ENCODE measurements at places on chromosomes 2 and 18. TPM values are rescaled to one million over a fixed set of nuclear protein-coding genes. Genes with fewer than 3 reads are reported as not detected.

DNA sequence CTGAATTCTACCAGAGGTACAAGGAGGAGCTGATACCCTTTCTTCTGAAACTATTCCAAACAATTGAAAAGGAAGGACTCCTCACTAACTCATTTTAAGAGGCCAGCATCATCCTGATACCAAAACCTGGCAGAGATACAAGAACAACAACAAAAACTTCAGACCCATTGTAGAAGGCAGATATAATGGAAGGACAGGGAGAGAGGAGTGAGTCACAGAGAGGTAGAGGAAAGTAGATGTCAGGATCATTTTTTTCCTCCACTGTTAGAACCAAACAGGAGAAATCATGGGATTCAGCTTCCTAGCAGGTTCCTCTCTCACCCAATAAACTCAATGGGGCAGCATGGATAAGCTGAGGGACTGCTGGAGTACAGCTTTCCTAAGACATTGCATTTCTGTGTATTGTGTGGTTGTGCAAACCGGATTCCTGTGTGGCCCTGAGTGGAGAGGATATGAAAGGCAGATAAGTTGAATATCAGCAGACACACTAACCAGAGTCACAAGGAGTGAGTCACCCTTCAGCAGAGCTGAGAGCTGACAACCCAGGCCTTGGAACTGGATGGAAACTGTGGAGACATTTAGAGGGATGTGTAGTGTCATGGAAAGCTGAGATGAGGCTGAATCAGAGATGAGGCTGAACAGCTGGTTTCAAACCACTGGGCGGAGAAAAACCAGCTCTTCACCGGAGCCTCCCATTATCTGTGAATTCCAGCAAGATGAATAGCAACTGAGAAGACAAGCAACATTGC, 60.9 kb upstream of the MMADHC start:
- peak; percentile 47 for DNase-seq

GRCh38 chr2:160054984-160055725, 7.3 kb downstream of the PLA2R1 start:
- DNase-seq: no peak

- DNase-seq: no peak
Observed at GRCh38 chr18:59725142-59725541, 27.9 kb upstream of the CCBE1 start.

GRCh38 chr18:75529394-75529793, 101.9 kb upstream of the SMIM21 start:
- DNase-seq: no peak

Gene POMC
- total RNA-seq: 6.8 TPM

- no peak for DNase-seq
Observed at GRCh38 chr2:177328056-177328455, 63.5 kb upstream of the NFE2L2 start.

Gene ACMSD
- not detected for total RNA-seq

Measured in right cardiac atrium (tissue), 5 donors.